ENCODE measurements at places on chromosomes 7 and 10.
A peak's percentile ranks its signal among the peaks of the same experiment; 100 is the strongest.

GRCh38 chr7:29989257-29989995 is at the start of gene SCRN1:
Gene SCRN1, minus strand, starts transcription at chr7:29989801. Its CDS starts 20,734 bp downstream, at chr7:29969067.
- H3K27me3 ChIP-seq = peaks cover 27% of the 10 kb centered on the region
- no peaks in the 10 kb centered on the region for H3K36me3 ChIP-seq
- no peak within 1 kb of the TSS for H3K27ac ChIP-seq
- DNase-seq = peak; percentile 24
- H3K4me3 ChIP-seq = peak within 1 kb of the TSS; percentile 49

GRCh38 chr10:83582407-83583095 is 556.8 kb upstream of the GHITM start:
- H3K4me1 ChIP-seq = no peaks in the 10 kb centered on the region
- H3K4me3 ChIP-seq = no peak overlapping the region
- H3K36me3 ChIP-seq = no peaks in the 10 kb centered on the region
- DNase-seq = no peak
- no peaks in the 10 kb centered on the region for H3K27me3 ChIP-seq

DNA sequence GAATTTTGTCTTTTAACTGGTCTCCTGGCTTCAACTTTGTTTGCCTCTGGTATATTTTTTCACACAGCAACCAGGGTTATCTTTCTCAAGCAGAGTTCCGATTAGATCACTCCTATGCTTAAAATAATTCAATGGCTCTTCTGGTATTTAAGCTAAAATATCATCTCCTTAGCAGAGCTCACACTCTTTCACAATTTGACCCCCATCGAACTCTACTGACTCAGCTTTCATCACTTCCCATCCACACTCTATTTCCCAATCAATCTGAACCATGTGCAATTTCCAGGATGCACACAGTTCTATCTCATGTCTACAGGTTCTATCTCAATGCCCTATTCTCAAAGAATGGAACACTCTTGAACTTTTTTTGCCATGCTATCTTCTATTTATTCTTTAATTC is 809.5 kb downstream of the GRID1 start:
- H3K27ac ChIP-seq = no peak overlapping the region
- no peaks in the 10 kb centered on the region for H3K4me1 ChIP-seq
- no peak for DNase-seq
- no peaks in the 10 kb centered on the region for H3K27me3 ChIP-seq
- H3K36me3 ChIP-seq = no peaks in the 10 kb centered on the region

DNA sequence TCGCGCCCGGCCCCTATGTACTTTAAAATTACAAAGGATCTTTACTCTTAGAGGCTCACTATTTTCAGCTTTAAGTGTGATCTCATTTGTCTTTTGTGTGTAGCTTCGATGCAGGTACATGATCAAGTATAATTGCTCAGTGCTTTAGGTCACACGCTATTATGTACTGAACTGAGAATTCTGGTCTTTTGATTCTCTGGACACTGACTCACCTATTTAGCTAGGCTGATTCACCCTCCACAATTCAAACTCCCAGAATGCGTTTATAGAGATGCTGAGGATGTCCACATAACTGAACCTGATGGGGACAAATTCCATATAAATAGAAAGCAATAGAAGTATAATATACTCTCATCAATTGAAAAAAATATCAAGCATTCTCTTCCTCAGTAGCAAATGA is 57.8 kb downstream of the PRKCQ start:
- no peak overlapping the region for H3K27ac ChIP-seq
- no peaks in the 10 kb centered on the region for H3K27me3 ChIP-seq
- H3K4me1 ChIP-seq = peaks cover 38% of the 10 kb centered on the region
- H3K36me3 ChIP-seq = peaks cover 10% of the 10 kb centered on the region
- no peak for DNase-seq
- no peak overlapping the region for H3K4me3 ChIP-seq

GRCh38 chr10:130748409-130749057 is 563.0 kb downstream of the TCERG1L start:
- DNase-seq = no peak
- H3K27ac ChIP-seq = no peak overlapping the region
- H3K36me3 ChIP-seq = no peaks in the 10 kb centered on the region
- no peaks in the 10 kb centered on the region for H3K27me3 ChIP-seq
- no peaks in the 10 kb centered on the region for H3K4me1 ChIP-seq

- H3K36me3 ChIP-seq = no peaks in the 10 kb centered on the region
- no peak overlapping the region for H3K4me3 ChIP-seq
- H3K27me3 ChIP-seq = no peaks in the 10 kb centered on the region
Observed at GRCh38 chr7:112422842-112423496, 27.3 kb upstream of the IFRD1 start.

DNA sequence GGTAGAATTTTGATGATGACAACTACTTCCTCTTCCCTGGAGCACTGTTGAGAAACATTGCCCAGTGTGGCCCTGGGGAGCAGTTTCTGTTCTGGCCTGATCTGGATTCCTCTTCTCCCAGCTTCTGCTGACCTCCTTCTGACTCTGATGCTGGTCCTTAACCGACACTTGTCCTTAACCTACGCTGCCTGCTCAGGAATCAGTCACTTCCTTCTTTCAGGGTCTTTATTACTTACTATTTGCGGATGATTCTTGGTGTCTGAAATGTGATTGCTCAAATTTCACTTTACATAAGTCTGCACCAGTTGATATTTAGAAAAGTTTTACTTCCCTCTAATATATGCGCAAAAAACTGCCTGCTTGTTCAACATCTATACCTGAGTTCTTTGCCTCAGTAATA is 164.1 kb downstream of the PTEN start:
- H3K27me3 ChIP-seq = no peaks in the 10 kb centered on the region
- H3K27ac ChIP-seq = no peak overlapping the region
- no peaks in the 10 kb centered on the region for H3K36me3 ChIP-seq
- peaks cover 17% of the 10 kb centered on the region for H3K4me1 ChIP-seq
- no peak overlapping the region for H3K4me3 ChIP-seq

GRCh38 chr7:74527842-74528241 is 74.1 kb downstream of the GTF2IRD1 start:
- H3K27ac ChIP-seq = no peak overlapping the region
- H3K36me3 ChIP-seq = no peaks in the 10 kb centered on the region
- no peaks in the 10 kb centered on the region for H3K27me3 ChIP-seq
- H3K4me1 ChIP-seq = no peaks in the 10 kb centered on the region
- H3K4me3 ChIP-seq = no peak overlapping the region

DNA sequence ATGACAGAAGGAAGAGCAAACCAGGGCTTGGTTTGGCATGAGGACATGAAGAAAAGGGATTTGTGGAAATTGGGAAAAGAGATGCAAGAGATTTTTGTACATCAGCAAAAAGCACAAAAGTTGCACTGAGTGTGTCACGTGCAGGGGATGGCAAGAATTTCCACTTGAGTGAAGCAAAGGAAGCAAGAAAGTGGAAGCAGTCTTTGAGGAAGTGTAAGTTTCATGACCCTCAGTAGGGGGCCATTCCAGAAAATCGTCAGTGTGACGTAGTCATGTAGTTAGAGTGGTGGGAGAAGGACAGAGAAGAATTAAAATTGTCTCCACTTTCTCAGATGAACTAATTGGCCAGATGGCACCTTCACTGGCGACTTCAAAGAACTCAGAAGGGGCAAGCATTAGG is 123.3 kb upstream of the FZD1 start:
- H3K4me1 ChIP-seq = no peaks in the 10 kb centered on the region
- no peak for DNase-seq
- H3K27ac ChIP-seq = no peak overlapping the region
- H3K4me3 ChIP-seq = no peak overlapping the region
- no peaks in the 10 kb centered on the region for H3K27me3 ChIP-seq

DNA sequence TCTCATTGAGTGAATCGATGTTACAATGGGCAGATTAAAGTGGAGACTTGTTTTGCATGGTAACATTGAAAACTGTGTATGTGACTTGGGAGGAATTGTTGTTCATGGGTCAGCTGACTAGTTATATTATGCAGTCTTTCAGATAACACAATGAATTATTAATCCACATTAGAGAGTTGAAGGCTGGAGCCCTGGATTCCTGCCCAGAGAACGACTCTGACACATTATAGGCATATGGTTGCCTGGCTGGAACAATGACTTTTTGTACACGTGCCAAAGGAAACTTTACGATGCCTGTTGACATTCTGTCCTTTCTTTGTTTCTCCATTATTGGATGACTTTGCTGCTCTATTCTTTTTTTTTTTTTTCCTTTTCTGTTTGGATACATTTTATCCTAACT is 52.3 kb upstream of the TMEM229A start:
- H3K4me3 ChIP-seq = no peak overlapping the region
- H3K4me1 ChIP-seq = no peaks in the 10 kb centered on the region
- no peak for DNase-seq
- H3K36me3 ChIP-seq = no peaks in the 10 kb centered on the region
- H3K27ac ChIP-seq = no peak overlapping the region

GRCh38 chr10:119352807-119353206 is 145.4 kb downstream of the GRK5 start:
- DNase-seq = no peak
- H3K4me1 ChIP-seq = no peaks in the 10 kb centered on the region
- H3K27ac ChIP-seq = no peak overlapping the region
- no peaks in the 10 kb centered on the region for H3K36me3 ChIP-seq
- no peaks in the 10 kb centered on the region for H3K27me3 ChIP-seq

DNA sequence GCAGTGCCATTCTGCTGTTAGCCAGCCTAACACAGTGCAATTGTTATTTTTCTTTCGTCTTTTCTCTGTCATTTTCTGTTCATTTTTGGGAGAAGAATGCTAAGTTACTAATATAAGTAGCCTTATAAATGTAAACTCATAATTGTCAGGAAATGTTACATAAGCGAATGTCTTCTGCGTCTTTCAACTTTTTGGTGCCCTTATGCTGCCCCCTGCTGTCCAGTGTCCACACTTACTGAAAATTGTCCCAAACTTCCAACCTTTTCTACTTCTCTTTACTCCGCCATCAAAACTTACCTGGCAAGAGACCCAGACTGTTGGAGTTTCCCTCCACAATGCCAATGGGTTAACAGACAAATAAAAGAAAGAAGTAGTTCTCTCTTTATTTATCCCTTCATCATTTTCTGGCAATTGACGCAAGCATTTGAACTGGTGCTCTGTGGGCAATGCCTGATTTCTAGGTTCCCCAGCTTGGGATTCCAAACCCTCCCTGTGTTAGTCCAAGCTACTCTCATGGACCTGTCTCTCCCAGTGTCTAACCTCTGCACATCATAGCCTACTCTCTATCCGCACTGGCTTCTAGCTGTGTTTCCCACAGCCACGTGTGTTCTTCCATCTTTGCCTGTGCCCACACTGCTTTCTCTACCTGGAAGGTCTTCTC is 21.0 kb upstream of the EPC1 start:
- no peak overlapping the region for H3K27ac ChIP-seq
- peak; percentile 68 for DNase-seq
- H3K27me3 ChIP-seq = no peaks in the 10 kb centered on the region
- no peaks in the 10 kb centered on the region for H3K36me3 ChIP-seq
- peaks cover 27% of the 10 kb centered on the region for H3K4me1 ChIP-seq

DNA sequence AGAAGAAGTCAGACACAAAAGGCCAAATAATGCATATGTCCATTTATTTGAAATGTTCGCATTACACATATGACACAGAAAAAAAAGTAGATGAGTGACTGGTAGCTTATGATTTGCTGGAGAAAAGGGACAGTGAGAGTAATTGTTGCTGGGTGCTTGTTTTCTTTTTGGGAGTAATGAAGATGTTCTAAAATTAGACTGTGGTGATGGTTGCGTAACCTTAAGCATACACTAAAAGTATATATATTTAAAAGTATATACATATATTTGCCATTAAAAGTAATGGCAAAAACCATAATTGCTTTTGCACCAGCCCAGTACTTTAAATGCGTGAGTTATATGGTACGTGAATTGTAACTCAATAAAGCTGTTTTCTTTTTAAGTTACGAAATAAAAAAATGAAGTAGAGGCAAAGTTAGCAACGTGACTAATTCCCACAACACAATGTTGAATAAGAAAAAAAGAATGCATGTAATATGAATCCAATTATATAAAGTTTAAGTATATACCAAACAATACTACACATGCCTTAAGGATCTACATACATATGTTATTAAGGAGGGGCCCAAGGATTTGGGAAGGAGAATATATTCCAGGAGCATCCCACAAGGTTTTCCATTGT is 360.4 kb upstream of the CELF2 start:
- no peak overlapping the region for H3K4me3 ChIP-seq
- no peak overlapping the region for H3K27ac ChIP-seq
- no peaks in the 10 kb centered on the region for H3K27me3 ChIP-seq
- H3K36me3 ChIP-seq = no peaks in the 10 kb centered on the region
- no peak for DNase-seq
- H3K4me1 ChIP-seq = no peaks in the 10 kb centered on the region

GRCh38 chr10:109743146-109743545 is 180.2 kb downstream of the XPNPEP1 start:
- H3K36me3 ChIP-seq = no peaks in the 10 kb centered on the region
- no peak overlapping the region for H3K27ac ChIP-seq
- no peaks in the 10 kb centered on the region for H3K4me1 ChIP-seq

DNA sequence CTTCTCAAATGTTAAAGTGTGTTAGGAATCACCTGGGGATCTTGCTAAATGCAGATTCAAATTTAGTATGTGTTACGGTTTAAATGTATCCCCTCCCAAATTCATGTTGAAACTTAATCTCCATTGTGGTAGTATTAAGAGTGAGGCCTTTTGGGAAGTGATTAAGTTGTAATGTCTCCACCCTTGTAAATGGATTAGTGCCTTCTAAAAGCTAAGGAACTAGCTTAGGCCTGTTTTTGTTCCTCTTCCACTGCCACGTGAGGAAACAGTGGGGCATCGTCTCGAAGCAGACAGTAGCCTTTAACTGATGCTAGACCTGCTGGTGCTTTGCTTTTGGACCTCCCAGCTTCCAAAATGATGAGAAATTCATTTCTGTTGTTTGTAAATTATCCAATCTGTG is 52.3 kb upstream of the SEMA3D start:
- DNase-seq = no peak
- no peaks in the 10 kb centered on the region for H3K27me3 ChIP-seq
- H3K4me3 ChIP-seq = no peak overlapping the region
- H3K4me1 ChIP-seq = no peaks in the 10 kb centered on the region

DNA sequence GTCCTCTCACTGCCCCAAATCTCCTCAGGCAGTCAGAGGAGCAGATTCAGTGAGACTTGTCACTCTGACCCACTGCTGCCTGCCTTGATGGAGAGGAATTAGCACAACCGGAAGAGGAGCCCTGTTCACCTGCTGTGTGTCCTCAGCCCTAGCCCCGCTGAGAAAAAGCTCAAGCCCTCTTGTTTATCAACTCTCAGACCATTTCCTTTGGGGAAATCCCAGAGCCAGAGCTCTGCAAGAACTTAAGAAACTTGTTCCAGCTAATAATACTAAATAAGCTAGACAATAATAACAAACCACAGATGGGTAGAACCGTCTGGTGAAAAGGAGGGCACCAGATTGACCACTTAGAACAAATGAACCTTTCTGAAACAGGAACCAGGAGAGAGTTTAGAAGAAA is 37.7 kb upstream of the ITGB1 start:
- no peaks in the 10 kb centered on the region for H3K36me3 ChIP-seq
- H3K4me3 ChIP-seq = no peak overlapping the region
- no peak for DNase-seq
- no peak overlapping the region for H3K27ac ChIP-seq
- H3K27me3 ChIP-seq = no peaks in the 10 kb centered on the region

DNA sequence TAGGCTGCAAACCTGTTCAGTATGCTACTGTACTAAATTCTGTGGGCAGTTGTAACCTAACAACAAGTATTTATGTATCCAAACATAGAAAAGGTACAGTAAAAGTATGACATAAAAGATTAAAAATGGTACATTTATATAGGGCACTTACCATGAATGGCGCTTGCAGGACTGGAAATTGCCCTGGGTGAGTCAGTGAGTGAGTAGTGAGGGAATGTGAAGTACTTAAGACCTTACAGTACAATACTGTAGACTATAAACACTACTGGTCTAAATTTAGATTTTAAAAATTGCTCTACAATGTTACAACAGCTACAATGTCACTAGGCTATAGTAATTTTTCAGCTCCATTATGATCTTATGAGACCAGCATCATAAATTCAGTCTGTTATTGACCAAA is 146.0 kb upstream of the GNAI1 start:
- H3K27ac ChIP-seq = no peak overlapping the region
- no peak for DNase-seq
- H3K36me3 ChIP-seq = no peaks in the 10 kb centered on the region
- H3K4me1 ChIP-seq = no peaks in the 10 kb centered on the region
